ENCODE measurements at places on chromosomes 6 and 20. TPM values are rescaled to one million over a fixed set of nuclear protein-coding genes. Genes with fewer than 3 reads are reported as not detected.

PTPRT gene
- 0.57 TPM for total RNA-seq

- DNase-seq: no peak
Observed at GRCh38 chr6:150915880-150916265, 50.4 kb downstream of the MTHFD1L start.

DNA sequence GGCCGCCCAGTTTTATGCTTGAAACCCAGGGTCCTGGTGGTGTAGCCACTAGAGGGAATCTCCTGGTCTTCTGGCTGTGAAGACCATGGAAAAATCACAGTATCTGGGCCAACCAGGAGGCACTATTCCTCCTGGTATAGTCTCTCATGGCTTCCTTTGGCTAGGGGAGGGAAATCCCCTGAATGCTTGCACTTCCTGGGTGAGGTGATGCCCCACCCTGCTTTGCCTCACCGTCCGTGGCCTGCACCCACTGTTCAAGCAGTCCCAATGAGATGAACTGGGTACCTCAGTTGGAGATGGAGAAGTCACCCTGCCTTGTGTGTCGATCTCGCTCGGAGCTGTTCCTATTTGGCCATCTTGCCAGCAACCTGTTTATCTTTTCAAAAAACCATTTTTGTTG is 10.1 kb upstream of the ZNF337 start:
- DNase-seq: no peak

GRCh38 chr6:10019851-10020250 is 395.0 kb downstream of the TFAP2A start:
- DNase-seq: no peak

- DNase-seq: no peak
Observed at GRCh38 chr6:137722749-137723272, 144.2 kb upstream of the TNFAIP3 start.

DNA sequence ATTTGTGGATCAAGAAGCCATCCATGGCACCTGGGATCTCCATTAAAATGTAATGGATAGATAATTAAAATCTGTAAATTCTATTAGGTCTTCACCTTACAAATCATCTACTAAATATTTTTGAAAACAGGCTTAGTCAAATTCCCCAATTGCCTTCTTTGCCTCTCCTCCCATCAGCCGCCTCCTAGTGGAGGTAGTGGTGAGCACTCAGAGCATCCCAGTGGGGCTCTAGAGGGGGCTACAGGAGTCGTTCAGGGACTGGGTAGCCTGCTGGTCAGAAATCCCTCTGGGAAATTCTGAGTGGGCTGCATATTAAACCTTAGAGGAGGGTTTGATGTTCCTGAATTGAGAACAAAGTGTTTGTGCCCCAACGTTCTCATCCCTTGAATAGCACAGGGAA is 20.8 kb upstream of the PAX1 start:
- no peak for DNase-seq

- no peak for DNase-seq
Observed at GRCh38 chr6:112562301-112563231, 215.4 kb downstream of the RFPL4B start.

GRCh38 chr6:137076277-137077068 is 31.7 kb upstream of the IL20RA start:
- DNase-seq: peak; percentile 79

DNA sequence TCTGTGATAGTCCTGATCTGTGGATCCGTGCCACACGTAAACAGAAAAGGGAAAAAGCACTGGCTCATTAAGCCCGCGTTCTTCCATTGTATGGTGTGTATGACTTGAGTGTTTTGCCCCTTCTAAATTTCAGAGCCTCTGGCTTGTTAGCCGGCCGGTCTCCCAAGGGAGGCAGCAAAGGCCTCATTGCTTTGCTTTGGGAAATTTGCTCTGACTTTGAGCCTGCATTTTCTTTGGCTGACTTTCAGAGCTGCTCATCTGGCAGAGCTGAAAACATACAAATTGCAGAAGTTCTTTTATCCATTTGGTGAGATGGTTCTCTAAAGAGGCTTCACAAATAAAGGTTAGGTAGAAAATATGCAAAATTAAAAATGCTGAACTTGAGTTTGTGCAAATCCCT is 123.0 kb downstream of the UTRN start:
- DNase-seq: no peak

GRCh38 chr6:69985180-69985579 is 118.8 kb downstream of the COL19A1 start:
- no peak for DNase-seq

All from right lobe of liver (tissue), 6 donors.